Fibroblast of skin of left quadriceps (primary cell): ENCODE measurements at places on chromosomes 11 and 22.

DNA sequence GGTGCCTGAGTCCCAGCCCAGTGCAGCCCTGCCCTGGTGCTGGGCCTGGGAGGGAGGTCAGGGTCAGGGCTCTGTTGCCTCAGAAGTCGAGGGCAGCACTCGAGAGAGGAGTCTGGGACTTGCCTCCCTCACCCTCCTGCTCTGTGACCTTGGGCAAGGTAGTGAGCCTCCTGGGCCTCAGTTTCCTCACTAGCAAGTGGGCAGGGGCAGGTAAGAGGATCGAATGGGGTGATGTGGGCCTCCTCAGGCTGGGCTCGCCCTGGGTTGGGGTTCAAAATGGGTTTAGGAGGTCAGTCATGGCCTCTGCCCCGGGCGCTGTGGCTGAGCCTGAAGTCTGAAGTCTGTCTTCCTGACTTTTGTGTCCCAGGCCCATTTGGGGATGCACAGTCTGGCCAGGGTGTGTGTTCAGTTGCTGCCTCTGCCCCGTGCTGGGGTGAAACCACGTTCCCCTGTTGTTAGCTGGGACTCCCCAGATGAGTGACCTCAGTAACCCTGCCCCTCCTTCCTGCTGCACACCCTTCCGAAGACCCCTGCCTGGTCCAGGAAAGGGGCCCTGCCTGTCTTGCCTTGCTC is 40.9 kb upstream of the CELSR1 start:
- no peak for DNase-seq

GRCh38 chr11:65786786-65787636 is at the start of gene OVOL1:
Gene OVOL1, plus strand, starts transcription at chr11:65787063. Its CDS starts 311 bp downstream, at chr11:65787374.
- DNase-seq = no peak

DNA sequence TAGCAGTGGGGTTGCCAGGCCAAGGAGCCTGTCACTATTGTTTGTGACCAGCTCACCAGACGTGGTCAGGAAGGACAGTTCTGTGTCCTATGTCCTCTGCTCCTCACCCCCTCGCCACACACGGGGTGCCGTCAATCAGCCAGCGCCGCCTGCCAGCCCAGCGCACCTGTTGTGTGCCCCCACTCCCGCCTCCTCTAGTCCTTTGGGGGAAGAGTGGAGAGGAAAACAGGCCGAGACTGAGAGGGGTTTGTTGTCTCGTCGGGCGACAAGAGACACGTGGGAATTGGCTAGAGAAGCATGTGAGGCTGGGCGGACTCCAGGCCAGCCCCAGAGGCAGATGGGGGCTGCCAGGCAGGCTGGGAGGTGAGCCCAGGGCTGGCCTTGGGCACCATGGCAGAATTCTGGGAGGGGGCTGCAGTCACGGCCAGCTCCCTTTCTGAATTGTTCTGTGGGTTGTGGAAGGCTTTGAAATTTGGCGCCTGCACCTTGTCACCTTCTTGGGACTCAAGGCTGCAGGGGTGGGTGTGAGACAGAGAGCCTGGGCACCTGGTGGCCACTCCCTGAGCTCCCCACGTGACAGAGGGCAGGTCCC is 3.1 kb upstream of the KCNQ1OT1 start:
- DNase-seq = no peak

GRCh38 chr11:690738-691633 is 4.0 kb downstream of the DEAF1 start:
- no peak for DNase-seq

- DNase-seq = no peak
Observed at GRCh38 chr11:94749369-94749768, 18.8 kb upstream of the AMOTL1 start.

- peak; percentile 51 for DNase-seq
Observed at GRCh38 chr11:13210424-13210823, 67.2 kb upstream of the BMAL1 start.

- DNase-seq = no peak
Observed at GRCh38 chr11:75911459-75911858, 96.4 kb downstream of the UVRAG start.
